Aorta (tissue), 5 donors: ENCODE measurements at places on chromosomes 12 and 14. TPM values are rescaled to one million over a fixed set of nuclear protein-coding genes. Genes with fewer than 3 reads are reported as not detected.
A peak's percentile ranks its signal among the peaks of the same experiment; 100 is the strongest.

DNA sequence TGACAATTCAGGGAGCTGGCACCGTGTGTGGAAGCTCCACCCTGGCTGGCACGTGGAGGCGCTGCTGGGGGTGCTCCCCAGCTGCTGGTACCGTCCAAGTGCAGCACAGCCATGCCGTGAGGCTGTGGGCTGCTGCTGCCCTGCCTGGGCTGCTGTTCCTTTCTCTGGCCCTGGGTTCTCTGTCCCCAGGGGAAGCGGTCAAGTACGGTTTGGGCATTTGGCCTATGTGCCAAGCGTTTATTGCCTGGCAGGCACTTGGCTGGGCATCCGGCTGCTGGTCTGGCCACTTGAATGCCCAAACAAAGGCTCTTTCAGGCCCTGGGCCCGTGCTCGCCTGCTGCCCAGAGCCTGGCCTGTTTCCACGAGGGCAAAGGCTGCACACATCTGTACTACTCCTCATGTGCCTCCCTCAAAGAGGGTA, 39.6 kb downstream of the RHOF start:
- DNase-seq = peak; percentile 81

- peak; percentile 67 for DNase-seq
These were observed 93.4 kb downstream of the ADGRD1 start for GRCh38 chr12:131046813-131047788.

FOXG1 gene
- polyA plus RNA-seq = not detected

- no peak for DNase-seq
These were observed 26.3 kb upstream of the CPM start for GRCh38 chr12:68959143-68959858.
